ENCODE measurements at places on chromosomes 4 and X.

GRCh38 chr4:1332686-1333085, 14.3 kb upstream of the UVSSA start:
- DNase-seq, result no peak

- DNase-seq, result no peak
Observed at GRCh38 chr4:146486565-146486964, 35.2 kb downstream of the SLC10A7 start.

DNA sequence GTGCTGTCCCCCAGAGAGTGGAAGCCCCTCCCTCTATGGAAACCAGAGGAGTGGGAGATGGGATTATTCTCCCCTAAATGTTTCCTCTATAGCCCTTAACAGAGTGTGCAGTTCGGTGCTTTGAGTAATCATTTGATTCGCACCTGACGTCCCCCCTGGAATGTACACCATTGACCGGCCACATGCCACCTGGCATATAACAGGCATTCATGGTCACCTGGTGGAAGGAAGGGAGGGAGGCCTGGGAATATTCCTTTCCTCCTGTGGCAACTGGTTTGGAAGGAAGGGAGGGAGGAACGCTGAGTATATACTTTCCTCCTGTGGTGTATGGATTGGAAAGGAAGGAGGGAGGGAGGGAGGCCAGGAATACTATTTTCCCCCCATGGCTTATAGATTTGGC, 77.2 kb downstream of the CRMP1 start:
- no peak for DNase-seq

DNA sequence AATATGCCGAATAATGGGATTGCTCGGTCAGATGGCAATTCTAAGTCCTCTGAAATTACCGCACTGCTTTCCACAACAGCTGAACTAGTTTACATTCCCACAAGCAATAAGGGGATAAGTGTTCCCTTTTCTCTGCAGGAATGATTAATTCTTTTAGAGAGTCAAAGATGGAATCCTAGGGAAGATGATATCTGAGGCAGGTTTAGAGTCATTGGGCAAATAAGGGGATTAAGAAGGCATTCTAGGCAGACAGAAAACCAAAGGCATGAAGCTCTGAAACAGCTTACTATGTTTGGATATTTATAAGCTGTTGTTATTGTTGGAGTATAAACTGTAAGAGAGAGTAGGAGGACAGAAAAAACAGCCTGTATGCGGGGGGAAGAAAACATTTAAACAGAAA, 85.7 kb downstream of the TET2 start:
- no peak for DNase-seq

GRCh38 chr4:73777612-73778011, 37.2 kb downstream of the CXCL8 start:
- no peak for DNase-seq

GRCh38 chr4:2791518-2792395, 1.1 kb upstream of the SH3BP2 start:
- DNase-seq, result no peak

DNA sequence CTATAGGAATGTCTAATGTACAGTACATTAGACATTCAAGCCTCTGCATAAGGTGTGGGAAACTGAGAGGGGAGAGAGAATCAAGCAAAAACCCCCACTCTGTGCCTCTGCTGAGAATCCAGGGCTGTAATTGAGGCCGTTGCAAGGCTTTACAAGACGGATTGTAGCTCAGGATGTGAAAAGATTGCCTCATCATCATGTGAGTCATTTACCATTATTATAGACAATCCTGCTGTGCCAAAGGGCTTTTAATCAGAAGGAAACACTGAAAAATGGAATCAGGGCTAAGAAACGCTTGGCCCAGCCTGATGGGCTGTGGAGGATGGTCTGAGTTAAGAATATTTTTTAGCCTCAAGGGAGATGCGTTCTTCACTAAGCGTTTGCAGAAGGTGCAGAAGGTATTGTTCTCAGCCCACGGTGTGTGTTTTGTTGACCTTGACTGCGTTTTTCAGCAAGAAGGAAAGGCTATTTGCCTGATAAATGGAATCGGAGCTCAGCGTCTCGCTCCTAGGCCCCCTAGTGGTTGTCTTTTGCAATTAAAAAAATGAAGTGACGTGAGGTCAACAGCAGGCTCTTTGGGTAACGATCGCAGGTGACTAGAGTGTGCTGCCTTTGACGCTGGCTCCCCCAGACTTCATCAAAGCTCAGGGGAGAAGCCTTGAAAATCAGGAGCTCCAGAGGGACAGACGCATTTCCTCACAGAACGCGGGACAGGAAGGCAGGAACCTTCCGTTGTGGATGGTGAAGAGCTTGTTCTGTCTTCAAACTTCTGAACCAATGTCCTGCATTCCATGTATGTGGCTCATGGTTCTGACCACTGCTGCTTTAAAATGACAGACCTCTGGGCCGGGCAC, 18.1 kb upstream of the CHRNA9 start:
- no peak for DNase-seq

DNA sequence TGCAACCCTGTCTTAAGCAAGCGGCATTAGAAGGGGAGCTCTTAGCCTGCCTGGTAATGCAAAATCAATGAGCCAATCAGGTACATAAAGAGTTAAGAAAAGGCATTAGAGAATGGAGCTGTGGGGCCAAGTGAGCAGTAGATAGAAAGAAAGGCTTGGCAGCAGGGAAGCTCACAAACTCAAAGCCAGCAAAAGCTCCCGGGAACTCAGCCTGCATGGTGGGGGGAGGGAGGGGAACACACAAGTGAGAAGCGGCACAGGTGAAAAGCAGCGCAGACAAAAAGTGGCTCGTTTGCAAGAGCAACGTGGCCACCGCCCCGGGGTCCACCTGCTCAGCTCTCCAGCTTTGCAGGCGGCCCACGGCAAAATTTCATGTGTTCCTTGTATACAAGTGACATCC, 818.5 kb downstream of the FAM133A start:
- no peak for DNase-seq

All from amygdala (tissue), 56 donors.